ENCODE measurements at places on chromosomes 12 and 14.

DNA sequence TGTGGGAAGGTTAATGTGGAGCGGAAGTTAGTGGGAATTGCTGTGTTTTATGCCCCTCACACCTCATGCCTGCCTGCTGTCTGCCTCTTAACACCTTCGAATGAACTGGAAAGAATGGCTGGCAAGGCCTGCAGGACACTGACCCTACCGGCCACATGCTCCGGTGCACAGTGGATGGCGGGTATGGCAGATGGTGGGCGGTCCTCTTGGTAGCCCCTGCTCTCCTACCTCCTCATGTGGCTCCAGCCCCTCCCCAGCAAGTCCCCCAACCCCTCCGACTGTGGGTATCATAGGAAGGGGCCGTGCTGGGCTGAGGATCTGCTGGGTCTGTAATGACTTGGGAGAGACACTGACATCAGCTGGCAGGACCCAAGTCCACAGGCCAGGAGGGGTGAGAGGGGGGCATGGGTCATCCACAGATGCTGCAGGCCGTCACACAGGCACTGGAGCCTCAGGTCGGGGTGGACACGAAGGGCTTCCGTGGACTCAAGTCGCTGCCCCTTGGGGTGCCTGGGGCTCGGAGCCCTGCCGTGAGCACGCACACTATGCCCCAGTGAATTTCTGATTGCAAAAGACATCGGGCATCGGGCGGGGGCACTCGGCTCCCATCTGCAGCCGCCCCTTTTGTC lies 77.4 kb downstream of the KIF26A start:
- no peak for DNase-seq

DNA sequence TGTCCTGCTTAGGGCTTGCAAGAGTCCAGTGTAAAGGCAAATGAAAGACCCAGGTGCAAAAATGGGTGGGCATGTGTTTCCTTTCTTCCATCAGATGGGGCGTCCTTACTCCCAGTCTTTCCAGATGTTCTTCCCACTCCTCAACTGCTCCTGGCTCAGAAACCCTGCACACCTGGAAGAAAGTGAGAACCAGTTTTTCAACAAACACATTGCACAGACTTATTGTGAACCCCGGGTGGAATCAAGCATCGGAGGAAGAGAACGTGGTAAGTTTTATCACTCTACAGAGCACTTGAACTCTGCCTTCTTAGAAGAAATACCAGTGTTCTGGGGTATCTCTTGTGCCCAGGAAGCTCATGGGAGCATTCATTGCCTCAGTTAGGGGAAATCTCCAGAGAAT lies 93.3 kb downstream of the TMX1 start:
- DNase-seq, result no peak

DNA sequence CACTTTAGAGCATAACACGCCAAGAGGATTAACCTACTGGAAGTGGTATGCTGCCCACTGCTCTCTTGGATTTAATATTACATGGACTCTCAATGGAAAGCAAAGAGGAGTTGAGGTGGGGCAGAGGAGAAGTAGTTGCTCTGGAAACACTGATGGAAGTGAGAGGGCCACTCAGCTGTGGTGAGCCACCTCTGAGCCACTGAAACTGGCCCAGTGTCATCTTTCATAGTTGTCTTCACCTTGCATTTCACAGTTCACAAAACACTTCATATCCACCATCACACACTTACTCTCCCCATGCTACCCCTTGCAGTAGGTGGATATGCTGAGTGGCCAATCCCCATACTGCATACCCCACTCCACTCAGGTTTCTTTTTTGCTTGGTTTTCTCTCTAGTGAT lies 12.2 kb upstream of the PCED1B start:
- peak; percentile 11 for DNase-seq

DNA sequence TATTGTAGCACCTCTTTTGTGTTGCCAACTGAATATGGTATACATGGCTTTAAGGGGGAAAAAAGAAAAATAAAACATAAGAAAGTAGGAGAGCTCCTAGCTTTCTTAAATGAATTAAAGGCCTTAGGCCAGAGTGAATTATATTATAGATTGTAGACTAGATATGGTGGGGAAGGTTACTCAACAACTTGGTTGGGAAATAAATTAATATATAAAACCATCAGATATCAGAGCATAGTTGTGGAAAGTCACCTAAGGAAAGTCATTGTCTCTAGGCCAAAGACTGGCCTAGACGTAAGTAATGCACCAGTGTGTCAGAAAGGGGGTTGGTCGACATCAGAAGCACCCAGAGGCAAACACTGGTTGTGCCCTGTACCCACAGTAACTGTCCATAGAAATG lies 391.8 kb downstream of the RAD51B start:
- no peak for DNase-seq

DNA sequence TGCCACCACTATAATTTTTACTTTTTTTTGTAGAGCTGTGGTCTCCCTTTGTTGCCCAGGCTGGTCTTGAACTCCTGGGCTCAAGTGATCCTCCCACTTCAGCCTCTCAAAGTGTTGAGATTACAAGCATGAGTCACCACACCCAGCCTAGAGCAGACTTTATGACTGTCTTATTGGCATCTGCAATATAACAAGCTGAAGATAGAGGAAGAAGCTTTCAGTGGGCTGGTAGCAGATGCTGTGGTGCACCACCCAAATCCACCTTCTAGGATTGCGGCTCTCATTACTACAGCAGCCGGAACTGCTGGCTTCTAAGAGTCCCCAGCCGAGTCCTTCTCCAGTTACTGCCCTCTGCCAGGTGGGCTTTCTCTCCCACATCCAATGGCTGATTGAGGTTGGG lies 7.6 kb upstream of the STK38L start:
- no peak for DNase-seq

DNA sequence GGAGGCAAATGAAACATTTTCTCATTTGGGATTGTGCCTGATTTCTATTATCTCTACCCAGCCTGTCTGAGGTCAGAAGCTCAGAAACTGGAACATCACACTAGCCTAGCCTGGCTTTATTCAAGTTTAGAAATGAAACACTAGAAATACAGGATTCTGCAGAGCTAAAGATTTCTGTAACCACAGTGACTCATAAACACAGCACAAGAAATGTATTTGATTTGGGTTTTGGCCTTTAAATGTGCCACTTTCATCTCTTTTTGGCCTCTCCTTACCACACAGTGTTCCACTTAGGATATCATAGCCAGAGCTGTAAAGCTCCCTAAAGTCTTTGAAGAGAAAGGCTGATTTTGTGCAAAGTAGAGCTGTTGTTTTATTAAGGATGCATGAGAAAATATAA lies 307.5 kb downstream of the EMP1 start:
- DNase-seq, result no peak

DNA sequence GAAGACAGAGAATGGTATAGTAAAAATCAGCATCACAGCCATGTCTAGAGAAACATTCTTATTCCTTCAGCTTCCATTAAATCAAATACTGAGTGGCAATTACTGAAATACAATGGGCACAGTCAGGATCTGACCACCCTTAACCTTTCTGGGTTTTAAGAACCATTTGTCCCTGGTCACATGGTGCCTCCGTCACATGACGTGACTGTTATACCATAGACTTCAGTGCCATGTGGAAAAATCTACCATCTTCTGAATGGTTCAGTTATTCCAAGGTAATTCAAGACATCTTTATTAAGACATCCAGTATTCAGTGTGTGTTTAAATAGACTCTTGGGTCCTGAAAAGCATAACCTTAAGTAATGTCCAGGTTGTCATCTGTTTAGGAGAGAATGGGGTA lies 553.1 kb upstream of the FLRT2 start:
- no peak for DNase-seq

- DNase-seq, result no peak
Measured at GRCh38 chr12:70756118-70756517, 118.9 kb upstream of the PTPRB start.

DNA sequence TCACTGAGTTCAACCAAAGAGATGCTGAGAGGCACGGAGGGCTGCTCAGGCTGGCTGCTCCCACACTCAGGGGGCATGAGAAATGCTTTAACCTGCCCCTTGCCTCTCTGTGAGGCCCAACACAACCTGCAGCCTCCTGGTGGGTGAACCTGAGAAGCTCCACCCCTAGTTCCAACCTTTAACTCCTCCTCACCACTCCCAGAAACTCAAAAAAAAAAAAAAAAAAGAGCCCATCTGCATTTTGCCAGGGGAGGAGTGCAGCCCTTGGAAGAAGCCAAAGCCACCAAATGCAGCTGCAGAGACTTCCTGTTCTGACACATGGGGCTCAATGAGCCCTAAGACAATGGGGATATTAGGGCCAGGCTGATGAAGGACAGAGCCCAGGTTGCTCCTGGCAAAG lies 8.9 kb downstream of the KRT4 start:
- DNase-seq, result no peak

GRCh38 chr12:46300910-46301309 lies 32.1 kb upstream of the SLC38A1 start:
- no peak for DNase-seq

GRCh38 chr12:28905220-28905955 lies 243.7 kb upstream of the FAR2 start:
- no peak for DNase-seq

- no peak for DNase-seq
Measured at GRCh38 chr14:88227693-88228092, 95.4 kb downstream of the KCNK10 start.

GRCh38 chr14:24156840-24157239 lies 4.2 kb upstream of the IRF9 start:
- no peak for DNase-seq

All from activated naive CD8-positive, alpha-beta T cell treated with anti-CD3 and anti-CD28 coated beads, Interleukin-2, amount 50 U/mL, for 24 hours (primary cell).